Mesenteric fat pad (tissue), 1 donor: ENCODE measurements at places on chromosomes 6 and 20. TPM values are rescaled to one million over a fixed set of nuclear protein-coding genes. Genes with fewer than 3 reads are reported as not detected.

- DNase-seq, result no peak
These were observed 620.1 kb downstream of the COL12A1 start for GRCh38 chr6:74585753-74586152.

- DNase-seq, result no peak
These were observed 89.4 kb downstream of the C6orf118 start for GRCh38 chr6:165220045-165220444.

GRCh38 chr20:61548069-61548468, 296.0 kb downstream of the CDH4 start:
- no peak for DNase-seq

DNA sequence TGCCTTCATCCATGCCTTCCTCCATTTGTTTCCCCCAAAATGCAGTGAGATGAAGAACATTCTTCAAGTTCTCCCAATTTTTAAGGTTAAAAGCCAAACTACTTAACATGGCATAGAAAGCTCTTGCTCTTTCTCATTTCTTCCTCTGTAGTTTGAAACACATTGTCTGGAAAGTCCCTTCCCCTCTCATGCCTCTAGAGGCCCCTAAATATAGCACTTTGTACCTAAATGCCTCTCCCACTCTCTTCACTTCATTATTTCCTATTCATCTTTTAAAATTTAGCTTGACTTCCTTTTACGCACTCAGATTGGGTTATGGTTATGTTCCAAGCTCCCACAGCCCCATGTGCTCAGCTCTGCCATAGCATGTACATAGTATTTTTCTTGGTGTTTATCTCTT, 389.3 kb downstream of the HDGFL1 start:
- no peak for DNase-seq

The C20orf204 gene
- total RNA-seq, result 0.74 TPM
